ENCODE measurements at places on chromosomes 13 and 19.

- no peak for DNase-seq
Measured at GRCh38 chr13:34513526-34513925, 428.5 kb upstream of the NBEA start.

DNA sequence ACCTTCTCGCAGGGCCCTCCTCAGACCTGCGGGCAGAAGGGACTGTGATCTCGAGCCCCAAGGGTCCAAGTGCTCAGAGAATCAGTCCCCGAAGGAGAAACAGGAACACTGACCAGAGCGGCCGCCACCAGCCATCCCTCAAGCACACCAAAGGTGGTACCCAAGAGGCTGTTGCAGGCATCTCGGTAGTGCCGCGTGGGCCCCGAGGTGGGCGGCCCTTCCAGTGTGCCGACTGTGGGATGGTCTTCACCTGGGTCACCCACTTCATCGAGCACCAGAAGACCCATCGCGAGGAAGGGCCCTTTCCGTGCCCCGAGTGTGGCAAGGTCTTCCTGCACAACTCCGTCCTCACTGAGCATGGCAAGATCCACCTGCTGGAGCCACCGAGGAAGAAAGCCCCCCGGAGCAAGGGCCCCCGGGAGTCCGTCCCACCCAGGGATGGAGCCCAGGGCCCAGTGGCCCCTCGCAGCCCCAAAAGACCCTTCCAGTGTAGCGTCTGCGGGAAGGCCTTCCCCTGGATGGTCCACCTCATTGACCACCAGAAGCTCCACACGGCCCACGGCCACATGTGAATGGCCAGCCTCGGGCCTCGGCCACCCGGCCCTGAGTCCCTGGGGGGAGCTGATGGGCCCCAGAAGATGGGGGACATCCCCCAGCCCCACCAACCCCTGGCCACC is 5.5 kb upstream of the ZNF135 start:
- DNase-seq: no peak

DNA sequence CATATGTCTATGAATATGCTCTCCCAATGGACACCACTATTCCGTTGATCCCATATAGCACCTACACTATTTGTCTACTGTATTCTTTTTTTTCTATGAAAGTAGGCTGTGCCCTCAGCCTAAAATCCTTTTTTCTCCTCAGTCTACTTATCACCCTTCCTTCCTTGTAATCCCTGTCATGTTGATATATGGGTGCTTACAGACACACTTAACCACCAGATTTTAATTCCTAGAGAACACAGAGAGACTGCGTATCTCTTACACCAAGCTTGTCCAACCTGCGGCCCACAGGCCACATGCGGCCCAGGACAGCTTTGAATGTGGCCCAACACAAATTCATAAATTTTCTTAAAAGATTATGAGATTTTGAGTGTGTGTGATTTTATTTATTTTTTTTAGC is 101.1 kb downstream of the ZAR1L start:
- no peak for DNase-seq

DNA sequence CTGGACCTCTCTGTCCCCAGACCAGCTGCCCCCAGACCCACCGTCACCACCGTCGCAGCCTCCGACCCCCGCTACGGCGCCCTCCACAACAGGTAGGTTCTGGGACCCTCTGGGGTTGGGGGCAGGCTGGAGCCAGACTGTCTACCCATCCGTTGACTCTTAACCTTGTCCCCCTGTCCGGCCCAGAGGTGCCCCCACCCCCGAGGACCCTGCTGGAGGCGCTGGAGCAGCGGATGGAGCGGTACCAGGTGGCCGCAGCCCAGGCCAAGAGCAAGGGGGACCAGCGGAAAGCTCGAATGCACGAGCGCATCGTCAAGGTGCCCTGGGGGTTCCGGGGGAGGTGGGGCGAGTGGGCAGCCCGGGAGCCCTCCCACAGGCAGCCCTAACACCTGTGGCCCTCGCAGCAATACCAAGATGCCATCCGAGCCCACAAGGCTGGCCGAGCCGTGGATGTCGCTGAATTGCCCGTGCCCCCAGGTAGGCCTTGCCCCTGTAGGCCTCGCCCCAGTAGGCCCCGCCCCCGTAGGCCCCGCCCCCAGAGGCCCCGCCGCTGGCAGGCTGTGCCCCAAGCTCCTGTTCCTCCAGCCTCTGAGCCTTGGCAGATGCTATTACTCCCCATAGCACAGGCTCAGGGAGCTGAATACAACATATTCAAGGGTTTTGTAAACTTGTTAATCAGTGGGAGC is 12.9 kb downstream of the CC2D1A start:
- DNase-seq: no peak

DNA sequence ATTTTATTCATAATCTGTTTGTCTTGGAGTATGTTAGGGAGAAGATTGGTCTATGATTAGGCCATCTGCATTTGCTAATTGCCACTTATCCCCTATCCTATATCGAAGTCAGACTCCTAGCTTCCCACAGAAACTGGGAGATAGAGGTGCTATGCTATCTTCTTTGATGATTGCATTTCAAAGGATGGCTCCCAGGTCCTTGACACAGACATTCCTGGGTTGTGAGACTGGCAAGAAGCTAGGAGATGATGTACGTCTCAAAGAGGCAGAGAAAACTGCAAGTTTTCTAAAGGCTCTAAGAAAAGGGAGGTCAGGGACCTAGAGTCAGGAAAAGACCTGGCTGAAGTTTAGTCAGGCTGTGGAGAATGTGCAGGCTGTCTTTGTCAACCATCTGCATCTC is 1251.9 kb downstream of the PCDH17 start:
- DNase-seq: no peak

DNA sequence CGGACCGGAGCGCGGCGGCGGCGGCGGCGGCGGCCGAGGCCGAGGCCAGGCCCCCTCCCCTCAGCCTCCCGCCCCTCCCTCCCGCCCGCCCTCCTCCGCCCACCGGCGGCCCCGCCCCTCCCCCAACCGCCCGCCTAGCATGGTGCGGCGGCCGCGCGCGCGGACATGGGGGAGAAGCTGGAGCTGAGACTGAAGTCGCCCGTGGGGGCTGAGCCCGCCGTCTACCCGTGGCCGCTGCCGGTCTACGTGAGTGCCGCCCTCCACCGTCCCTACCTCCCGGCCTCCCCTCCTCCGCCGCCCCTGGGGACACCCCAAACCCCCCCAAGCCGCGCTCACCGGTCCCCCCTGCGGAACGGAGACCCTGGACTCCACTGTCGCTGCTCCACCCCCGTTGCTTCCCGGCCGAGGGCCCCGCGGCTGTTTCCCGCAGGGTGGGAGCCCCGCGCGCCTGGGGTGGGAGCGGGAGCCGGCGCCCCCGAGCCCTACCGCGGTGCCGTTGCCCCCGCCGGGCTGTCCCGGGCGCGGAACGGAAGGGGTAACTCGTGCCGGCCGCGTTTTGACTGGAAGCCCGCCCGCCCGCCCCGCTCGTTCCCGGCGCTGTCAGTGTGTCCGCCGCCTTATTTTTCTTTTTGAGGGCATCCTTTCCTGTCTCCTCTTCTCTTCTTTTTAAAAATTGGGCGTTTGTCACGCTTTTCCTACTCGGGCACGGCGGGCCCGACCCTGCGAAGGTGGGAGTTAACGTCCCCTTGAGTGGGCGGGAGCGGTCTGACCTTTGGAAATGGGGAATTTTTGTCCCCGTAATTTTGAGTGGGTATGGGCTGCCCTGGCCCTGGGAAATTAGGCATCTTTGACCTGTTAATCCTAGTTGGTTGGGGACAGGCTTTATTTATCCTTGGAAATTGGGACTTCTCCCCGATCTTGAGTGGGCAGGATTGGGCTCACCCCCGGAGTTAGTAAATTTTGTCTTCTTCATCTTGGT is 576 bp downstream of the DOT1L start:
- DNase-seq: no peak

DNA sequence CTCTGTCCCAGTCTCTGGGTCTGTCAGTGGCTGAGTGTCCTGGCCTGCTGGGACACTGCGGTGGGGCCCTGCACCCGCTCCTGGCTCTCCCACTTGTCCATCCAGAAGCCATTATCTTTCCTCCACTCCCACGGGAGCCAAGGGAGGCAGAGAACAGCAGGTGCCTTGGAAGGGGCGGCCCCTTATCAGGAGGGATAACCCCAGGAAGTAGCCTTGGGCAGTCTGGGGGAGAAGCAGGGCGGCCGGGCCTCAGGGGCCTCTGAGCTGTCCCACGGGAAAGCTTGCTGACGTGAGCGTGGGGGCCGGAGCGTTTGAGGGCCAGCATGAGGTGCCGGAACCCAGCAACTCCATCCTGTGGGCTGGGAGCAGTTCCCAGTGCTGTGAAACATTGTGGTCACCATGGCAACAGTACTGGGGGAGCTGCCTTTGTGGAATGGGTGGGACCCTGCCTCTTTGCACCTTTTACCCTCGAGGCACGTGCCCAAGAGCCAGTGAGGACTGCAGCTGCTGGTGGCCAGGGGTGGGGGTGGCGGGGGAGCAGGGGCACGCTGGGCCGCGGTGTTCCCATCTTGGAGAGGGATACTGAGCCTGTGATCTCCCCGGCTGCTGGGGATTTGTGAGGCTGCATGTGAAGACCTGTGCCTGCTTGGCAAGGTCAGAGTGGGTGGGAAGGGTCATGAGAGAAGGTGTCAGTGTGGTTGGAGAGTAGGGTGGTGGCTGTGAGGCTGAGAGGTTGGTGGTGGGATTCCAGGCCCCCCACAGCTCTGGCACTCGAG is 20.9 kb downstream of the KLHL26 start:
- DNase-seq: no peak

DNA sequence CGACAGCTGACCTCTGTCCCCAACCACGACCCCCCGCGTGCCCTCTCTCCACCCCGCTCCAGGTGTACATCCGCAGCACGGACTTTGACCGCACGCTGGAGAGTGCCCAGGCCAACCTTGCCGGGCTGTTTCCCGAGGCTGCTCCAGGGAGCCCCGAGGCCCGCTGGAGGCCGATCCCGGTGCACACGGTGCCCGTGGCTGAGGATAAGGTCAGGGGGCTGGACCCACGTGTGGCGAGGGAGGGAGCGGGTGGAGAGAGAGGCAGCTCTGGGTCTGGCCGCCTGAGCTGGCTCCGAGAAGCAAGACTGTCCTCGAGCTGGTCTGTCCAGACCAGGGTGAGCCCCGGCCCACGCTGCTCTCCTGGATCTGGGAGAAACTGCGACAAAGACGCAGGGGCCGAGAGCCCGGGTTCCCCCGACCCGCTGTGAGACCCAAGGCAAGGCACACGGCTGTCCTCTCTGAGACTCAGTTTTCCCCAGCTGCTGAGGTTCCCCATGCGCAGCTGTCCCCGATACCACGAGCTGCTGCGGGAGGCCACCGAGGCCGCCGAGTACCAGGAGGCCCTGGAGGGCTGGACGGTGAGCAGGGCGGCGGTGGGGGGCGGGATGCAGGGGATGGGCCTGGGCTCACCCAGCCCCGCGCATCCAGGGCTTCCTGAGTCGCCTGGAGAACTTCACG is 1.5 kb downstream of the ACP4 start:
- DNase-seq: no peak

DNA sequence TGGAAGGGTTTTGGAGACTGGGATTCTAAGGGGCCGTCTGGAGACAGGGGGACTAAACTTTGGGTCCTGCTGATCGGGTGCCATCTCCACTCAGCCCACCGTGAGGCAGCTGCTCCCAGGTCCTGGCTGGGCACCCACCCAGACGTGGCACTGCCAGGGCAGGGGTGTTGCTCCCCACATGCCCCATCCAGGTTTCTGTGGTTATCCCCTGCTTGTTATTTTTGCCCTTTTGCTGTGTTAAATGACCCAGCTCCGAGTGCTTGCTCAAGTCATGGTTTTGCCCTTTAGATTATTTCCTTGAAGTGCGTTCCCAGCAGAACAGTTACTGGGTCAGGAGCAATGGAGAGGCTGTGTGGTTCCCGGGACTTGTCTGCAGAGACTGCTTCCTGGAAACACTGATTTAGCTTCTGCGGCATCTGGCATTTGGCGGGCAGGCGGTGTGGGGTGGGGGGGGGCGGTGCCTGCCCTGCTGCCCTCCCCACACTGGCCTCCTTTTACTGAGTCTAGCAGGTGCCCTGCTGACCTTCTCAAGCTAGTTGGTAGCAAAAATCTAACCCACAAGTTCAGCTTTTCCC is 1.9 kb downstream of the RAB11B start:
- no peak for DNase-seq

GRCh38 chr19:33461256-33462111 is 60.1 kb downstream of the PEPD start:
- no peak for DNase-seq

DNA sequence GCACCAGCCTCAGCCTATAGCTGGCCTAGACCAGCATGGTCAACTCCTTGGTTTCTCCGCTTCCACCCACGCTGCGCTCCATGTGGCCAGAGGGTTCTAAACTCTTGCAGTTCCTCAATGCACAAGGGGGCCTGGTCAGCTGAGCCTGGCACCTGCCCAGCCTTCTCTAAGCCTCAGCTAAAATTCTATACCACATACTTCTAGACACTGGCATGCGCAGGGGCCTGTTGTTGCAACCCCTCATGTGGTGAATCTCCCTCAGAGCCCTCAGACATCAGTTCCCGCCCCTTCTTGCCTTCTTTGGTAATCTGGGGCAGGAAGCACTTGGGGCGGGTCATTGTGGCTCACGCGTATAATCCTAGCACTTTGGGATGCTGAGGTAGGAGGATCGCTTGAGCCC is 19.7 kb upstream of the LDLR start:
- no peak for DNase-seq

- no peak for DNase-seq
Measured at GRCh38 chr13:72462726-72463125, 264.7 kb downstream of the MZT1 start.

DNA sequence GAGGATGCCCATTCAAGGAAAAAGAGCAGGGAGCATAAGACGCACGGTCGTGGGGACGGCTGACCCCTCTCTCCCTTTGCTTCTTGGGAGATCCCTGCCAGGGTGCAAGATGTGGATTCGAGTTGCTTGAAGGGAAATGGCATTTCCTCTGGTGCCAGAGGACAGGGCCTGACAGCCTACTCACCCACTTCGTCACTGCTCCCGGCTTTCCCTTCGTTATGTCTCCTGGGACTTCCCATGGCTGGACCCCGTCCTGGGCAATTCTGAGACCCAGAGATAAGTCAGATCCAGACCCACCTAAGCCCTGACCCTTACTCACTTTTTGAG is 1.2 kb downstream of the TBC1D17 start:
- no peak for DNase-seq

GRCh38 chr13:23159205-23159759 is 21.5 kb upstream of the SGCG start:
- DNase-seq: no peak

- DNase-seq: peak; percentile 86
Measured at GRCh38 chr19:5308451-5309437, 31.9 kb downstream of the PTPRS start.

DNA sequence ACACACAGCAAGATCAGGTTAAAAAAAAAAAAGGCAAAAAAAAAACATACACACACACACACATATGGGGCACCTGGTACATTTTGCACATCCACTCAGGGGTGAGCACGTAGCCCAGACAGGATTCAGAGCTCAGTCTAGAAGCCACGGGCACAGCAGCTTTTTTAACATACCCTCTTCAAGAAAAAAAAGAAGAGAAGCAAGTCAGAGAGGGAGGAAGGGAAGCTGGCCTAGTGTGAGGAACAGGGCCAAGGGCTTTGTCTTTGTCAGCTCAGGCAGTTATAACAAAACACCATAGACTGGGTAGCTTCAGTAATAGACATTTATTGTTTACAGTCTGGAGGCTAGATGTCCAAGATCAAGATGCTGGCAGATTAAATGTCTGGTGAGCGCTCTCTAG is 2.3 kb upstream of the TPM4 start:
- no peak for DNase-seq
